ENCODE measurements at places on chromosomes 1 and 21. TPM values are rescaled to one million over a fixed set of nuclear protein-coding genes. Genes with fewer than 3 reads are reported as not detected.

DNA sequence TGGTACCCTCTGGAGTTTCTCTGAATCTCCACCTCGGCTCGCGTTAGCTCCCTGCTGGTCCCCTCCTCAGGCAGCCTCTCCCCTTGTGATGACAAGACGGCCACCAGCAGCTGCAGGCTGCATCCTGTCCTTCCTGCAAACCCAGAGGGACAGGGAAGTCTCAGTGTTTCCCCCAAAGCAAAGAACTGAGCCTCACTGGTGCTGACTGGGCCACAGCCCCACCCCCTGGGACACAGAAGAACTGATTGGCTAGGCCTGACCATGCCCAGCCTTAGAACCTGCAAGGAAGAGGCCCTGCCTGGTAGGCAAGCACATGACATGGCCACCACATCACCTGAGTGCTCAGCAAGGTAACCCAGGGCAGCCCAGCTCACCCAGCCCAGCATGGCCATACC lies 34.6 kb downstream of the TMEM51 start:
- ATAC-seq, result peak; percentile 55

DNA sequence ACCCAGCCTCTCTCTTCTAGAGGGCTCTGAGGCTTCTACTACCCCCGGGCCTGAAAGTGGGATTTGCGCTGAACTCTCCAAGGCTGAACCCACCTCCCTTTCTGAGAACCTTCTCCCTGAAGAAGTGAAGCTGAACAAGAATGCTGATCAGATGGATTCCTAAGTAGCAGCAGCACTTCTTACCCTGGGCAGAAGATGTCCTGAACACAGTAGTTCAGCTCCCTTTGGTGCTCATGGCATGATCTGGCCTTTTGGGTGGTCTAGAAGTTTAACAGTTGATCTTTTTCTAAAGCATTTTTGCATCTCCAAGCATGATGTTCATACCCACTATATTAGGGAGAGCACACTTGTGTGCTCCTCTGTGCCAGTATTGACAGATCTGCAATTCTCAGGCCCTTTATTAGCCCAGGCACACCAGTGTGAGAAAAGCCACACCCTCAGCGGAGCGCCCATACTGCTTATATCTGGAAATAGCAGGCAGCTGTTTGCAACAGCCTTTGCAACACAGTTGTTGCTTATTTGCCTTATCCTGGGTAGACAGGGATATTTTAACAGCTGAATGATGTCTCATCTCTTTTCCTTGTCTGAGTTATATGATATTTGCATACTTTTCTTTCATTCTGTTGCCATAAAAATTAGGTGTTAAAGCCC lies 34.2 kb downstream of the CNN3 start:
- peak; percentile 36 for ATAC-seq

DNA sequence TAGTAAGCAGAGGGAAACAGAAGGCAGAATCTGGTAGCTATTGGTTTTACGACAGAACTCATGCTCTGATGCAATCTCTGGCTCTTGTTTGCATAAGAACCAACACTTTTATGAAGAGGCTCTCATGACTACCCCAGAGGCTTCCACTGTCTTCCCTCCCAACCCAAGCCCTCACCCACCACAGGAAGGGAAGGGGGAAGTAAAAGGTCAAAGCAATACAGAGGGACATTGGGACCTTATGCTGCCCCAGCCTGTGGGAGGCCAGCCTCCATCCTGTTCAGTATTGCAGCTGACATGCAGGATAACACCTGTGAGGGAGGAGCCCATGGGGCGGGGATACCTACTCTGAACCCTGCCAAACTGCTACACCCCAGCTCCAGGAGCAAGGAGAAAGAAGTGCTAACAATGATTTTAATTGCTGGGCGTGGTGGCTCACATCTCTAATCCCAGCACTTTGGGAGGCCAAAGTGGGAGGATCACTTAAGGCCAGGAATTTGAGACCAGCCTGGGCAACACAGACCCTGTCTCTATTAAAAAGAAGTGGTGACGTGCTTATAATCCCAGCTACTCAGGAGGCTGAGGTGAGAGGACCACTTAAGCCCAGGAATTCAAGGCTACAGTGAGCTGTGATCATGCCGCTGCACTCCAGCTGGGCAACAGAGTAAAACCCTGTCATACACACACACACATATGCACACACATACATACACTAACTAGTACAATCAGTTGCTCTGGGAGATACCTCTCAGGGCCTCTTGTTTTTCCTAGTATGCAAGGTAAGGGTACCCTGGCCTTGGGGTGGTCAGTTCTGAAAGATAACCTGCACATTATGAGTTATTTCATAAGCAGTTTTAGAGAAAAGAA lies 9.5 kb downstream of the MR1 start:
- ATAC-seq, result peak; percentile 86

Gene CFAP141
- not detected for total RNA-seq

- ATAC-seq, result peak; percentile 86
These were observed at the start of gene PLA2G4A for GRCh38 chr1:186828611-186829454. TSS of gene PLA2G4A (plus strand) at chr1:186828949. CDS start at chr1:186854355, 25,406 bp downstream.

- ATAC-seq, result no peak
These were observed 9.3 kb downstream of the SLC25A24 start for GRCh38 chr1:108190686-108191416.

GRCh38 chr1:32702599-32703478 lies at the start of gene SYNC:
TSS of gene SYNC (minus strand) at chr1:32702770. CDS start at chr1:32702660, 110 bp downstream.
- peak; percentile 86 for ATAC-seq

Gene EVA1C
- total RNA-seq, result 23.8 TPM

DNA sequence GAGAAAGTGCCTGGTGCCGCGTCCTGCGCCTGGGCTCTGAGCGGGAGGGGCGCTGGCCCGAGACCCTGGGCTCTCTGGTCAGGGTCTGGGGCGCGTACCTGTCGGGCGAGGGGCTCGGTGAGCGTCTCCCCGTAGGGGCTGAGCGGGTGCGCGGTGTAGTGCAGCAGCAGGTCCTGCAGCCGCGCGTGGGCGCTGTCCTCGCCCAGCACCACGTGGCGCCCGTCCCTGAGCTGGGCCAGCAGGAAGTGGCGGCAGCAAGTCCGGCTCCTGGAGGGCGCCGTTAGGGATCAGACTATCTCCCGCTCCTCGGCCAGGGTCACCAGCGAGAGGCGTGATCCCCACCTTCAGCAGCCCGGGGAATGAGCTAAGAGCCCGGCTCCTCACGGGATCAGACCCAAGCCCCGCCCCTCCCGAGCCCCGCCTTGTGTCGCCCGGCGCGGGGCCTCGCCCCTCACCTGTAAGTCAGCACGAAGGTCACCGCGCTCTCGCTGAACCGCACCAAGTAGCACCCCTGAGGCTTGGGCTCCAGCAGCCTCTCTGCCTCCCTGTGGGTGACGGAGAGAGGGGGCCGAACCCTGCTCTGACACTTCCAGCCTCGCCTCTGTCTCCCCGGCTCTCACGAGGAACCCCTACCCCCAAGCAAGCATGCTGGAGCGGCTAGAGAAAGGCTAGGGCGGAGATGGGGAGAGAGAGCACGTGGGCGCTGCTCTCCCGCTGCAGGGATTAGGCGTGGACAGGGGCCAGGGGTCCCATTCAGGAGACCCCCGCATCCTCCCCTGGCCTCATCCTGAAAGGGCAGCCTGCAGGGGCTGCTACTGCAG lies 2.7 kb downstream of the SH2D2A start:
- ATAC-seq, result peak; percentile 75

Measured in esophagus mucosa (tissue), 1 donor.